Activated CD4-positive, alpha-beta T cell treated with anti-CD3 and anti-CD28 coated beads, Interleukin-2, amount 10 ng/mL, durations not matched to agents 24 days and 14 days (primary cell): ENCODE measurements at places on chromosomes 7 and 10.

- no peak for DNase-seq
Observed at GRCh38 chr10:96440361-96441292, 73.1 kb downstream of the TLL2 start.

DNA sequence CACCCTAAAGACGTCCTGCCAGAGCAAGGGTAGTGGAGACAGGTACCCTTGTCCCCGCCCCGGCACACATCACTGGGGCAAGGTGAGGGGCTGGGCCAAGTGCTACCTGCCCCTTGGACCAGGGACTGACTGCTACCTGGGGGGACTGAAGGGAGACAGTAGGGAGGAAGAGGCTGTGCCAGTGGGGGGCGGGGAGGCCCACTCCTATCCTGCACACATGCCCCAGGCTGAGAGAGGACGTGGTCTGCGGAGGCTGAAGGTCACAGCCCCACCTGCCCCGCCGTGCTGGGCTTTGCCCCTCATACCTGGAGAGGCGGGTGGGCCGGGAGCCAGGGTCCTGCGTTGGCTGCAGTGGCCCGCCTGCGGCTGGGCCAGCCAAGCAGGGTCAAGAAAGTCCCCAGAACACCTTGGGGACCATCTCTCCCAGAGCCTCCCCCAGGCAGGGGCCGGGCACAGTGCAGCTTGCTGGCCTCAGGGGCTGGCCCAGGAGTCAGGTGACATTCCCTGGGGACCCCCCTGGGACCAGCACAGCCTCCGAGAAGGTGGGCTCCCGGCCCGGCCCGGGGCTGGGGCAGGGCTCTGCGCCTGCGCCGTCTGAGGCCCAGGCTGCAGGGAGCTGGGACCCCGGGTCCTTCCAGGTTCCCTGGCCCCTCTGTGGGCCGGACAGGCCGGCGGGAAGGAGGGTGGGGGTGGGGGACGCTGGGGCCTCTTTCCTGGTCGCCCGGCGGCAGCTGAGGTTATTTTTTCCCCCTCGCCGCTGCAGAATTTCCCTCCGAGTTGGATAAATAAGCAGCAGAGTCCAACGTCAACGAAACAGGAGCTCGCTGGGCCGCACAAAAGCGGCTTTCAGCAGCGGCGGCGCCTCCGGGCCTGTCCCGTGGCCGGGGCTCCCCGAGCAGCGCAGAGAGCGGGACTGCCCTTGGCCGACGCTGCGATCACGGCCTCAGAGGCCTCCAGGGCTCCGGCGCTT, 9.8 kb upstream of the FZD9 start:
- DNase-seq = no peak

- DNase-seq = no peak
Observed at GRCh38 chr7:155213385-155213784, 84.3 kb upstream of the INSIG1 start.

- no peak for DNase-seq
Observed at GRCh38 chr7:52695973-52696595, 339.3 kb upstream of the POM121L12 start.

DNA sequence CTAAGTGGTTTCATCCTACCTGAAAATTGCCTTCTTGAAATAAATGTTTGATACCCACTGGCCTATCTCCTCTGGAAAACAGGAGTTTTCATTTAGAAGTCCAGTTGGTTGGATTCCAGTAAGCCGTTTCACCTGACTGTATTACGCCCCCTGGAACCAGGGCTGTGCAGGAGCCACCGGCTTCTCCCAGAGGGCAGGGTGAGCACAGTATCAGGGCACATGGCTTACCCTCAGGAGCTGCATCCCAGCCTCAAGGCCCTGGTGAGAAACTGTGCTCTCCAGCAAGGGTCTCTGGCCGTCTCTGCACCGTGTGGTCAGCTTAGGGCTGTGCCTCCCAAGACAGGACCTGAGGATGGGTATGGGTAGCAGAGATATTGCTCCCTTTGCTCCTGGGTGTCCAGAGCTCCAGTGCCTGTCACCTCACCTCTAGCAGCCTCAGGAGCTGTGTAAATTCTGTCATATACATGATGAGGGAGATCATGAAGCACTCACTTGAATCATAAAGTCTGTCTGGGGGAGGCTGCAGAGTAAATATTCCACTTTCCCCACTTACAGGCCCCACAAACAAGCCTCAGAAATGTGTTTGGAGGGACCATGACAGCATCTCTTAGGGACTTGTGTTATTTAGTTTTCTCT, 109.6 kb upstream of the SAMD8 start:
- no peak for DNase-seq

DNA sequence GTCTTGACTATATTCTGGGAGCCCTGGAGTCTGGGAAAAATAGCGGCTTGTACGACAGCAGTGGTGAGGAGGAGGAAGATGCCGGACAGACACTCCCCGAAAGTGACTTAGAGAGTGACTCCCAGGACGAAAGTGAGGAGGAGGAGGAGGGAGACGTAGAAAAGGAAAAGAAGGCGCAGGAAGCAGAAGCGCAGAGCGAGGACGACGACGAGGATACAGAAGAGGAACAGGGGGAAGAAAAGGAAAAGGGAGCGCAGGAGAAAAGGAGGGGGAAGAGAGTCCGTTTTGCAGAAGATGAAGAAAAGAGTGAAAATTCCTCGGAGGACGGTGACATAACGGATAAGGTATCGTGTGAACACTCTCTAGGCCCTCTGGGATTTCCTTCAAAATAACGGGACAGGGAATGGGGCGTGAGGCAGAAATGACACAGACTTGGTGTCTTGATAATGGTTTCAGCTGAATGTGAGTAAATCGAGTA, 908 bp downstream of the NOM1 start:
- DNase-seq = no peak
